Stimulated activated CD8-positive, alpha-beta memory T cell treated with anti-CD3 and anti-CD28 coated beads, Interleukin-2, amount 100 ng/mL, for 1 hour (primary cell): ENCODE measurements at places on chromosomes 13 and 19.

DNA sequence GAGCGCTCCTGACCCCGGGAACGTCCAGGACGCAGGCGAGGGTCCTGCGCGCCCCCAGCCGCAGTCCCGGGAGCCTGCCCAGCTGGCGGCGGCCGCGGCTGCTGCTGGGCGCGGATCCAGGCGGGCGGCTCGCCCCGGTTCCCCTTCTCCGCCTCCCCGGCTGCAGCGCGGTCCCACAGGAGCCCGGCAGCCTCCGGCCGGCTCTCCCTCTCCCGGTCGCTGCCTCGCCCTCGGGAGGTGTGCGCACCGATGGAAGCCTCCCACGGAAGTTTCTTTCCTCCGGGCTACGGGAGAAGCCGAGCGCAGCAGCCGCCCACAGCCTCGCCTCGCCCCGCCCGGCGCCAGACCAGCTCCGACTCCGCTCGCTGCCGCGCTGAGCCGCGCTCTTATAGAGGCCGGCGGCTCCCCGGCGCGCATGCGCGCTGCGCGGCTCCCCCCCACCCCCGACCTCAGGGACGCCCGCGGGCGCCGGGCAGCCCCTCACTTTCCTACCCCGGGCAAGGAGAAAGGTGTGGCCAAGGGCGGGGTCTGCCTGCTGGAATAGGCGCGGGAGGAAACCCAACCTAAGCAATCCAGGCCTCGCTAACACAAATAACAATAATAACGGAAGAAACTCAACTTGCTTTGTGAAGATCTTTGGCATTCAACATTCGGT is at the start of gene SHISA2:
SHISA2 (minus strand) TSS at position 360 of the 655 bp plus-strand sequence. CDS start 1,041 bp downstream, outside the sequence.
- no peak for DNase-seq

- no peak for DNase-seq
These were observed 33.1 kb upstream of the SERP2 start for GRCh38 chr13:44340508-44340907.

- no peak for DNase-seq
These were observed 30.6 kb downstream of the RAP2A start for GRCh38 chr13:97464561-97464960.

GRCh38 chr13:97445522-97446187 is 11.7 kb downstream of the RAP2A start:
- DNase-seq, result no peak

DNA sequence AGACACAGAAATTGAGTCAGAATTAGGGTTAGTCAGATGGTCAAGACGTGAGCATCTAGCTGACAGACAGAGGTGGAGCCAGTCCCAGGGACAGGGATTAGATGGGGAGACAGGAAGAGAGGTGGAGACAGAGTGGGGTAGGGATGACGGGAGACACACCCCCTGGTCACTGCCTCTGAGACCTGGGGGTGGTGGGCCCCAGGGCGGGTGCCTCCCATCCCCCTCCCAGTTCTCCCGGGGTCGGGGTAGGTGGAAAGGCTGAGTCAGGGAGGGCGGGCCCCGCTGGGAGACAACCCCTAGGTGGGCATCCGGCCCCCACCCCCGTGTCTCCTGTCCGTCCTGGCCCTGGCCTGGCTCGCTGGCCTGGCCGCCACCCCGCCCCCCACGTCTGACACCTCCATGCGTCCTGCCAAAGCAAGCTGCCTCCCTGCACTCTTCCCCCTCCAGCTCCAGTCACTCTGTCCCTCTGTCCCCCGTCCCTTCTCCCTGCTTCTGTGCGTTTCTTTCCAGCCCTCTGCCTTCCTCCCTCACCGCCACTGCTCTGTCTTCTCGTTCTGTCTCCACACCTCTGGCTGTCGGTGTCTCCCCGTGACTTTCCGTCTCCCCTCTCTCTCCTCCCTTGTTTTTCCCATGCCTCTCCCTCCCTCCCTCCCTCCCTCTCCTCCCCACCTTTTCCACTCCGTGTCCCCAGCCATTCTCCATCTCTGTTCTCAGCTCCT is 15.1 kb downstream of the CCDC97 start:
- DNase-seq, result no peak

GRCh38 chr13:61084988-61085387 is 330.7 kb downstream of the PCDH20 start:
- DNase-seq, result no peak

DNA sequence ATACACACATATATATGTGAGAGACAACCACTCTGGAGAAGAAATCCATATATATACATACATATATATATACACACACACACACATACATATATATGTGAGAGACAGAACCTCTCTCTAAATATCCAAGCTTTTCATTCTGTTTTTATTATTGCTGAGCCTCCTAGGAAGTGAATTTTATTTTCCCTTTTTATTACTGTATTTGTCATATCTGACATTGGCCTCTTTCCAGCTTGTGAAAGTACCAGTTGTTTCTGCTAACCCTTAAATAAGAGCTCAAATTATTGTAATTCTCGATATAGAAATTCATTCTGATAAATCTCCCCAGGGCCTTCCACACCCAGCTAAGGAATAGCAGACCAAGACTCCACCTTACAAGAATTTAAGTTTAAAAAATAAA is 81.0 kb downstream of the NUFIP1 start:
- no peak for DNase-seq

GRCh38 chr13:48491423-48492095 is 41.3 kb downstream of the RCBTB2 start:
- DNase-seq, result no peak

DNA sequence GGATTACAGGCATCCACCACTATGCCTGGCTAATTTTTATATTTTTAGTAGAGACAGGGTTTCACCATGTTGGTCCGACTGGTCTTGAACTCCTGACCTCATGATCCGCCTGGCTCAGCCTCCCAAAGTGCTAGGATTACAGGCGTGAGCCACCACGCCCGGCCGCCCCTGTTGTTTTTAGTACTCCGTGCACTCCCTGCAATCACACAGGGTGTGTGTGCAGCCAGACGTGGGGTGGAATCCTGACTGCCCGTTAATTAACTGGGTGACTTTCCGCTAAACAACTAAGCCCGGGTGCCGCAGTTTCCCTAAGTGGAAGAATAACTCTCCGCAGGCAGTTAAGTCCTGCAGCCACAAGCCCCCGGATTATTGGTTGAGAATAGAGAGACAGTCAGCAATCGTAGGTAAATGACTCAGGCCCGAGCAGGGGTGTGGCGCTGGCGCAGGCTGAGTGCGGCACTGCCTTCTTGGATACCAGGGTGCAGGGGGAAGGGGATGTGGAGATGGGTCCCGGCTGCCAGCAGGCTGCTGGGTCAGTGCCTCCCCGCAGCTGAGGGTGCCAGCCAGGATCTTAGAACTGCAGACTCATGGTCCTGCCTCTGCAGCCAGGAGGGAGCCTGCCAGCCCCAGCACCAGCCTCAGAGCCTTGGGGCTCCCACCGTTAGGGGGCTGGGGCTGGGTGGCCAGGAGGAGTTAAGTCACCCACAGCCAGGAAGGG is 6.1 kb upstream of the FXYD3 start:
- no peak for DNase-seq

GRCh38 chr13:39612023-39612637 is 9.1 kb upstream of the LHFPL6 start:
- no peak for DNase-seq

- no peak for DNase-seq
These were observed 10.5 kb downstream of the CDADC1 start for GRCh38 chr13:49258089-49258796.
